ENCODE measurements at places on chromosomes 16 and 17.

DNA sequence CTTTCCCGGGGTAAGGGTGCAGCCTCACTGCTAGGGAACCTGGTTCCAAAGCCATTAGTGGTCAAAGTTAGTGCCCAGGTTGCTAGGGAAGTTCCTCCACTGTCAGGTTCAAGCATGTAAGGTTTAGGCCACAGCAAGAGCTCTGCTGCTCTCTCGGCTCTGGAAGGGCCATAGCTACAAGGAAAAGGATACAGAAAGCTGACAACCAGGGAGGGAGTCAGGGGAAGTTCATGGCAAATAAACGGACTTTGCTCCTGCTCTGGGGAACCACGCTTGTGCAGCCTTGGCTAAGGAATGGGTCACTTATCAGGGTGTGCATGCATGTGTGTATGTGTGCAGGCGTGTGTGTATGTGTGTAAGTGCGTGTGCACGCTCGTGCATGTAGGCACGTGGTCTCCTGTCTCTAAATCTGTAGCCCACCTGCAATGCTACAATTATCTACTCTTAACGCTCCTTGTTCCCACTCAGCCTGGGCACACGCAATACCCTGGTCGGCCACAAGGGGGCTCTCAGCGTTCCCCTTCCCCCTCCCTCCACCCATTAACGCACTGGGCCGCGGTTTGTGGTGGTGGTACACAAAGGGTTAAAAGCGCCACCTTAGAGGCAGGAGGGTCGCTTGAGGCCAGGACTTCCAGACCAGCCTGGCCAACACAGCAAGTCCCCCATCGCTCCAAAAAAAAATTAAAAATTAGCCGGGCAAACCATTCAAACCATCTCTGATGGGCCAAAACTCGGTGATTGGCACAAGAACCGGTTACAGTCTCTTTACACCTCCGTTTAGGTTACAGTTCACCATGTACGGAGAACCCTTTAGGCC, 48.4 kb upstream of the KDM8 start:
- peak; percentile 21 for DNase-seq

DNA sequence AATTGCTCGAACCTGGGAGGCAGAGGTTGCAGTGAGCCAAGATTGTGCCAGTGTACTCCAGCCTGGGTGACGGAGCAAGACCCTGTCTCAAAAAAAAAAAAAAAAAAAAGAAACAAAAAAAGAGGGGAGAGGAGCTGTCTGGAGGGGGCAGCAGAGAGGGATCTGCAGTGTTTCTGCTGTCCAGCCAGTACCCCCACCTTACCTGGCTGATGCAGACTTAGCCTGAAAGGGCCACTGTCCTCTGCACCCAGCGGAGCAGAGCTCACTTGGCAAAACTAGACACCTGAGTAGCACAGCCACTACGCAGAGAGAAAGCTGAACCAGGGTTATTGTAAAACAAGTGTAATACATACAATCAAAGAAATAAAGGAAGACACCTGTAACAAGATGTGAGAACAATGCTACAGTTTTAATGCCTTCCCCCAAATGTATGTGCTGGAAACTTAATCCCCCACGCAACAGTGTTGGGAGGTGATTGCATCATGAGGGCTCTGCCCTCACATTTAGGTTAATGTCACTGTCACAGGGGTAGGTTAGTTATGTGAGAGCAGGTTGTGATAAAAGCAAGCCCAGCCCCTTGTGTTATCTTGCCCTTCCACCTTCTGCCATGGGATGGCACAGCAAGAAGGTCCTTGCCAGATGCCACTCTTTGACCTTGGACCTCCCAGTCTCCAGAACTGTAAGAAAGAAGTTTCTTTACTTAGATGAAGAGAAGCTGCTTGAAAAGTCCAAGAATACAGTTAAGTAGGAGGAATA, 211.2 kb downstream of the RPTOR start:
- DNase-seq = no peak

GRCh38 chr17:78956254-78956653, 23.5 kb downstream of the LGALS3BP start:
- DNase-seq = no peak

- DNase-seq = no peak
Measured at GRCh38 chr17:3834811-3835210, 11.2 kb downstream of the NCBP3 start.

DNA sequence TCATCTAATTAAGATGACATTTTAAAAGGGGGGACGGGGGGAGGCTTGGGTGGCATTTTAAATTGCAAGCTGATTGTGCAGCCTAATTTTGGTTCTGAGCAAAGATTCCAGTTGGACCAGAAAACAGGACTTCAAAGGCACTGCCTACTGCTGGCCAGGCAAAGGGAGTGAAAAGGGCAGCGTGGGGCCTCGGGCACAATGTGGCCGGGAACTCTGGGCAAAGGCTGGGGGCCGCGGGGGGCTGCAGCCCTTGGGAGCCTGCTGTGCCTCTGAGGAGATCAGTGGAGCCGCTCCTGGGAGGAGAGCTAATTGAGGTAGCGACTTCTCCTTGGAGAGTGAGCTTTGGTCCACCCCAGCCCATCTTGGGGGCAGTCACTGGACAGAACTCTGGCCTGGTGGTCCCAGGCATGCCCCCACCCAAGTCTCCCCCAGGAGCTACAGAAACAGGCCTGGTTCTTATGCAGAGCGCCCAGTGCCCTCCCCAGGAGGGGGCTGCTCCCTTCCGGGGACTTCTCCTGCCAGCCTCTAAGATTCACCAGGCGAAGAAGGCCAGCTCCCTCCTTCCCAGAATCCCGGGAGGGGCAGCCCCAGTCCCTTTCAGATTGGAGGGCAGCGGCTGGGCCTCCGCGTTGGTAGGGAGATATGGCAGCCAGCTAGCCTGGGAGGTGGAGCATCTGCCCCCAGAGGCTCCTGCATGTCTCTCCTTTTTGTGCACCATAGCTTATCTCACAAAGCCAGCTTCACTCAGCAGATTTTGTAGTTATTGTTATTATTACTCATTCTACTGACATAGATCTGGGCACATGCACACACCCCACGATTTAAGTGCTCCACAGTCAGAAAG, 115.6 kb downstream of the GNAO1 start:
- no peak for DNase-seq

DNA sequence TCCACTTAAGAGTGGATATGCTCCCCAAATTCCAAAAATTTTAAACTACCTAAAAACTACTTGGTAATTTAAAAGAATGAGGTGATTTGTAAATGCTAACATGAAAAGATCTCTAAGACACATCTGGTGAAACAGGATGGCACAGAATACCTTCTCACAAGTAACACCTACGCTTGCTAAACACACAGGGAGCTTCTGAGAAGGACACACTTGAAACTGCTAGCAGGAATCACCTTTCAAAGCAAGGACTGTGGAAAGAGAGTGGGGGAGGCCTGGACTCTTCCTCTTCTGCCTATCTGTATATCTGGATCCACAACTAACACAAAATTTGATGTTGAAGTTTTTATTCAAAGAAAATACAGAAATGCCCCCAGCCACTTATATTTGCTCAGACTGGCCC, 52.4 kb downstream of the CYTH1 start:
- no peak for DNase-seq

GRCh38 chr17:55177855-55178217, 86.9 kb upstream of the HLF start:
- no peak for DNase-seq

GRCh38 chr17:15999974-16000827, 577 bp downstream of the TTC19 start:
- DNase-seq = no peak

DNA sequence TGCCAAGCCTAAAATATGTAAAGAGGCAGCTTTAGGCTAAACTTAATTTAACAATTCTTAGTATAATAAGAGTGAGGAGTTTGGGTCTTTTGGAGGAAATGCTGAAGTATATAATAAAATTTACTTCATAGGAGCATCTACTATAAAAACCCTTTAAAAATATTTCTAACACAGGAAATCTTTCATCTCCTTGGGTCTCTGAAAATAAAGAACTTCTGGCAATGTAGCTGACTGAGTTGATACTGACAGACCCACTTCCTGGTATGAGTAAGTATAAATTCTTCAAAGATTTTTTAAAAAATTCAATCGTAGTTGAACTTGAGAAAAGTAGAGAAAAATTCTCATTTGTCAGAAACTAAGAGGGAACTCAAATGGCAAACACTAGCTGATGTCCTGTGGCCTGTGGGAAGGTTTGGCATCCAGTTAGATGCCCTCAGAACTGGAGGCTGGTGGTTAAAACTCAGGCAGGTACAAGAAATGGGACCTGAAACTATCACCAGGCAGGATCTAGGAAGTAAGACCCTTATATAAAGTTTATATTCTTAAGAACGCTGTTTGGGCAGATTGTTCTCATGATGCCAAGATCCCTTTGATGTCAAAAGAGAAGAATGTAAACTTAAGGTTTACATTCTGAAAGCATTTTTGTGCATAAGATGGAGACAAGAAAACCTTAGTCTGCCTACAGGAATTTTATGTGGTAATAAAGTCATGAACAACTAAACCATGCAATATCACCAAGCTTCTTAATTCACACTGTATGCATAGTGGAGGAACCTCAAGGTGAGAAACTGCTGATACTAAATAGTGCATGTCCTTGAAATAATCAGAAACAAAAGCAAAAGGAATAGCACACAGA, 6.2 kb downstream of the KRTAP4-6 start:
- no peak for DNase-seq
